ENCODE measurements at places on chromosomes 3 and 15.

DNA sequence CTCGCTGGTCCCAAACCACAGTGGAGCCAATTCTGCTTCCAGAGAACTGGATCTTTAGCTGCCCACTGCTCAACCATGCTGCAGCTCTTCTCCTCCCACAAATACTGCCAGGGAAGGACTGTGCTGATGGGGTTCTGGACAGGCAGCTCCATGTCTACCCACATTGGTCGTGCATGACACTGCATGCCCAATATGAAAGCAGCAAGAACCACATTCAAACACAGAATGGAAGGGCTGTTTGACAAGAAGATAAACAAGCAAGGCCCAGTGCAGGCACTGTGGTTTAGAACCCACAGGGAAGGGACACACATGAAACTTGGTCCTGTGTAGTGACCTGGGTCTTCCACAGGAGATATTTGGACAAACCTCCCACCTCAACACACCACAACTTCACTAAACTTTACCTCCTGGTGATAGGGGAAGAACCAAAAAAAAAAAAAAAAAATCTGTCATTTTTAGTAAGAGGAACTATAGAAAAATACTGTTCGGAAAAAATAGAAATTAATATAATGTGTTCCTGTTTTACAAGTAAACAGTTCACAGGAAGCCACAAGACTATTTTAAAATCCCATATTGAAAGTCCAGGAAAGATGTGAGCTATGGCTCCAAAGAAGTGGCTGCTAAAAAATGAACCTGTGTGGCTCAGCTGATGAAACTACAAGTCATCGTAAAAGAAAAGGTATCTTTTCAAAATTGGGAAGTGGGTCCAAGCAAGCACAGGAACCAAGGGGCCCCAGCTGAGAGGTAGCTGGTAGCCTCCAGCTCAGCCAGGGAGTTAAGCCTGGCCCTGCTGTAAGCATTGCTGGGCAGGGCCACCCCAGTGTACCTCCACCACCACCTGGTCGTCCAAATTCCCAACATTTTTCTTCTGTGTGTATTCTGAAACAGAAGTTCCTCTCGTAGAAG, 77.7 kb upstream of the ACAN start:
- no peak for DNase-seq

GRCh38 chr3:184884359-184885017, 72.5 kb downstream of the VPS8 start:
- no peak for DNase-seq

DNA sequence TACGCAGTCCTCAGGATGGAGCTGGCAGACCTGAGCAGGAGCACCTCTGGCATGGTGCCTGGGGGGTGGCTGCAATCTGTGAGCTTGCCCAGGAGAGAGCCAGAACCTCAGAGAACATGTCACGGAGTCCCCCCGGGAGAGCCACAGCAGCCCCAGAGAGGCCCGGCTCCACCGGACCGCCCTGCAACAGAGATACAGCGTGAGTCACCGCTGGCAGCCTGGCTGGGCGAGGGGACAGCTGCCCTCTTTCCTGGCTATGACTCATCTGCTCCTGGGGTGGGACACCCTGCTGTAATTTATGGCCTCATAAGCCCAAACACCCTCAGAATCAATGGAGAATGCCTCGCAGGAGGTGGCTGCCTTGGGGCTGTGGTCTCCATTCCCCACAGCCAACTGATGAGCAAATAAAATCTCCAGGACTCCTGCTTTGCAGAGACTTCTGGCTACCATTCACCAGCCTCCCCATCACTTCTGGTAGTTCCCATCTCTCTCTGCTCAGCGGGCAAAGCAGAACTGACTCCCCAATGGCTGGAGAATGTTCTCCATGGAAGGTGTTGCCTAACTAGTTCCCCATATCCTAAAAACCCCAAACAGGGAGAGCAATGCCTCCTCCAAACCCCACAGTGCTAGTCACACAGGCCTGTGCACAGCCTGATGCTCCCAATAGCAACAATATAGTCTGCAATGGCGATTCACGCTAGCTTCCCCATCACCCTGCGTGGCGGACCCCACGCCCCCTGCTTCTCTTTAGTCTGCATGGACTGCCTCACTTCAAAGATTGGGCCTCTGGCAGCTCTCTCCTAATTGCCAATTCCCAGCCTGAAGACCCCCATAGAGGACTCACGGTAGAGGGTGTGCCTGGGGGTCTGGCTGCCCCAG, 21.6 kb downstream of the ACSBG1 start:
- no peak for DNase-seq

DNA sequence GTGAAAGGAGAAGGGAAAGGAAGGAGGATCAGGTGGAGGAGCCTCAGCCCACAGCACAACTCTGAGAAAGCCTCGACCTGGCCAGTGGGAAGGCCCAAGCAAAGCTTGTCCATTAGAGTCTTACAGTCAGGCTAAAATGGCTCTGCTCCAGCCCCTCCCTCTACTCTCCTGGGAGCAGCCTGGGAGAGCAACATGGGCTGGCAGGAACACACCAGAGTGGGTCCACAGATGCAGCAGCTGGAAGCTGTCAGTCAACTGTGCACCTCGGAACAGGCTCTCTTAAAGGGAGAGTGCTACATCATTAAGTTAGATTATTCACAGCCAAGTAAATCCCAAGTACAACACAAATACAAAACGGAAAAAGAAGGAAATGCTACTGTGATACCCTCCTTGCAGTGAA, 98.0 kb upstream of the LIMD1 start:
- DNase-seq: no peak

GRCh38 chr15:62886431-62887071, 156.0 kb upstream of the TPM1 start:
- no peak for DNase-seq

- no peak for DNase-seq
Observed at GRCh38 chr15:57382215-57382614, 5.9 kb downstream of the CGNL1 start.

- no peak for DNase-seq
Observed at GRCh38 chr3:146308222-146308621, 57.3 kb upstream of the PLSCR4 start.

GRCh38 chr3:150409512-150410310, 1.6 kb downstream of the TSC22D2 start:
- no peak for DNase-seq

GRCh38 chr15:91113030-91113429, 13.0 kb downstream of the SV2B start:
- DNase-seq: no peak

DNA sequence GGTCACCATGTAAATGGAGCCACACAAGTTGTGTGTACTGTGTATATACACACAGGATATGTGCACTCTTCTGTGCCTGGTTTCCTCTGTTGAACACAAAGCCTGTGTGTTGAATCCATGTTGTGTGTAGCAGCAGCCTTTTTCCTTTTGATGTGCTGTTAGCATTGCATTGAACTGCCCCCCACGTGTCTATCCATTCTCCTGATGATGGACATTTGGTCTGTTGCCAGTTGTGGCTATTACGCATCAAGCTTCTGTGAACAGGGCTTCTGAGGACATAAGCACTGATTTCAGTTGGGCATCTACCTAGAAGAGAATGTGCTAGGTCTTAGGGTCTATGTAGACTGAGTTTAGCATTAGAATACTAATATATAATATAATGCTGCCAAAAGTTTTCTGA, 77.4 kb downstream of the LSM3 start:
- DNase-seq: no peak

- DNase-seq: no peak
Observed at GRCh38 chr3:47722859-47723258, 58.8 kb downstream of the SMARCC1 start.

GRCh38 chr15:41656188-41656587, 4.0 kb upstream of the MGA start:
- no peak for DNase-seq

DNA sequence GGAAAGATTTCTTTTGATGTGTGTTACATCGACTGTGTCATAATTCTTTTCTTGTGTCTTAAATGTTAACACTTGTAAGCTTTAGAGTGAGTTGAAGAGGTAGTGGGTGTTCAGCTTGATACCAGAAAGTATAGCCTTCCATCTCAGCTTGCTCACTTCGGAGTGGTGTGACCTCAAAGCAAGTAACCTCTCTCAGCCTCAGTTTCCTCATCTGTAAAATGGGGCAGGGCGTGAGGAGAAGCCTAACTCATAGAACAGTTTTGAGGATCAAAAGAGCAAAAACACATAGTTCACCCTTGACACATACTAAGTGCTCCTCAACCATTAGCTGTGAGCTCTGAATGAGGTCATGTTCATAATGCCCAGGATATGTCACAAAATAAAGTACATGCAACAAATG, 434.8 kb upstream of the PROK2 start:
- DNase-seq: no peak

DNA sequence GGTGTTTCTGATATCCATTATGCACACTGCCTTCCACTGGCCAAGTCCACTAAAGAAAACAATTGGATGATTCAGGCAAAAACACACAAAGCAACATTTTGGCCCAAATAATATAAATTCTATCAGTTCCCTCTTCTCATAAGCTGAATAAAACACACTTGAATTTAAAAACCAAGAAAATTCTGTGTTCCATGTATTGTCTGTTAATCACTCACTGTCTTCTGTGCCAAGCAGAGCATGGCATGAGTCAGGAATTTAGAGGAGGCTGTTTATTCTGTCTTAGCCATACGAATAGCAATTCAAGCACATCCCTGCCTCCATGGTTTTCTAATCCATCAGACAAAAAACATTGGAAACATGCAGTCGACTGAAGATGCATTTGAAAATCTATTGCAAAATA, 215.6 kb upstream of the UMPS start:
- DNase-seq: no peak

- no peak for DNase-seq
Observed at GRCh38 chr3:57559526-57559925, 3.5 kb downstream of the PDE12 start.

DNA sequence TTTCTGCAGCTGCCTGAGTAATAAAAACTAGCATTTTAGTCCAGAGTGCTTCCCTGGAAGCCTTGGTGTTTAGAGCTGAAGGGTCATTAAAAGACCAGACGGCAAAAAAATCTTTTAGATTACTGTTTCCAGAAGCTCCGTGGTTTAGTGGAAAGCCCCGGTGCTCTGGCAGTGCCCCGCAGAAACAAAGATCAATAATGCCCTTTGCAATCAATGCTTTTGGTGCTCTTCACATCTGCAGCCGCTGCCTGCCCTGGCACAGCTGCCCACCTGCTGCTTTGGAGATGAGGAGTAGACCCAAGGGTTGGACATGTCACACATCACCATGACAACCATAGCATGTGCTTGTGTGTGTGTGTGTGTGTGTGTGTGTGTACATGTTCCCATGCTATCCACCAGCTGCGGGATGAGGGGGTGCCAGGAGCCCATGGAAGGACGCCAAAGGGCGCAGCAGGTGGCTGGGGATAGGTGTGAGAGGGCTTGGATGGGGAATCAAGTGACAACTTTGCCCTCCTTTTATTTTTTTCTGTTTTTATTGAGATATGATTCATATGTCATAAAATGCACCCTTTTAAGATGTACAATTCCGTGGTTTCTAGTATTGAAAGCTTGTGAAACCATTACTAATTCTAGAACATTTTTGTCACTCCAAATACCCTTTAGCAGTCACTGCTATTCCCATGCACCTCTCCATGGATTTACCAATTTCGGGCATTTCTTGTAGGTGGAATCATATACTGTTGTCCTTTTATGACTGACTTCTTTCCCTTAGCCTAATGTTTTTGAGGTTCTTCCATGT, 75.7 kb upstream of the KLHL25 start:
- DNase-seq: no peak

- DNase-seq: no peak
Observed at GRCh38 chr15:41292521-41292920, 39.9 kb downstream of the OIP5 start.

- DNase-seq: no peak
Observed at GRCh38 chr3:62665627-62666437, 209.4 kb downstream of the CADPS start.

DNA sequence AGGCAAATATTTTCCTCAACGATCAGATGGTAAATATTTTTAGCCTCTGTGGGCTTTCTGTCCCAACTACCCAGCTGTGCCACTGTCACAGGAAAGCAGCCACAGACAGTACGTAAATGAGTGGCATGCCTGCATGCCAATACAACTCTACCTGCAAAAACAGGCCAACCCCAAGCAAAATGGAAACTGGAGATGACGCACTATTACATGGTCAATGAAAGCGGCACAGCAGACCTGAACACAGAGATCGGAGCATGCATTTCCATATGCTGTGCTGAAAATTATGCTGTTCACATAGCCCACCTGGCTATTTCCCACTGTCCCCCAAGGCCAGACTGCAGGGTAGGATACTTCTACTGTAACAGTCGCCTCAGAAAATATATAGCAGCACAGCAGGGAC, 57.8 kb downstream of the HERC2 start:
- DNase-seq: no peak

DNA sequence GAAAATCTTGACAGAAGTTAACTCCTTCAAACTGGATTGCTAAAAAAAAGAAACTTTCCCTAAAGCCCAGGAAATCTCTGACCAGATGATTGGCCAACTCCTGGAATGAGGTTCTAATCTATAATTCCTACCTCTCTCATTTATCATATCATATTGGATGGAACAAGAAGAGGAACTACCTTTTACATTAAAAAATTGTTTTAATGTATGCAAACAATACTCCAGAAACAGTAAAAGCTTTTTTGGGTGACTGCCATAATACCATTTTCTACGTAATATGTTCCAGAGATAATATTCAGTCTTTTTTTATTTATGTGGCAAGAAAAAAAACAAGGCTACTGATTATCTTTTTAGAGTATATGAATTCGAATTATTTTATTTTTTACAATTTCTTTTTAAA, 204.4 kb downstream of the TUSC7 start:
- no peak for DNase-seq

GRCh38 chr3:23859012-23859743, 53.4 kb downstream of the UBE2E1 start:
- no peak for DNase-seq

- no peak for DNase-seq
Observed at GRCh38 chr3:157091083-157091833, 68.7 kb downstream of the CCNL1 start.

GRCh38 chr15:70835415-70835814, 18.5 kb downstream of the LARP6 start:
- DNase-seq: no peak

GRCh38 chr15:58224068-58224467, 85.9 kb downstream of the AQP9 start:
- DNase-seq: no peak

GRCh38 chr3:64160000-64160695, 65.1 kb downstream of the PRICKLE2 start:
- no peak for DNase-seq

DNA sequence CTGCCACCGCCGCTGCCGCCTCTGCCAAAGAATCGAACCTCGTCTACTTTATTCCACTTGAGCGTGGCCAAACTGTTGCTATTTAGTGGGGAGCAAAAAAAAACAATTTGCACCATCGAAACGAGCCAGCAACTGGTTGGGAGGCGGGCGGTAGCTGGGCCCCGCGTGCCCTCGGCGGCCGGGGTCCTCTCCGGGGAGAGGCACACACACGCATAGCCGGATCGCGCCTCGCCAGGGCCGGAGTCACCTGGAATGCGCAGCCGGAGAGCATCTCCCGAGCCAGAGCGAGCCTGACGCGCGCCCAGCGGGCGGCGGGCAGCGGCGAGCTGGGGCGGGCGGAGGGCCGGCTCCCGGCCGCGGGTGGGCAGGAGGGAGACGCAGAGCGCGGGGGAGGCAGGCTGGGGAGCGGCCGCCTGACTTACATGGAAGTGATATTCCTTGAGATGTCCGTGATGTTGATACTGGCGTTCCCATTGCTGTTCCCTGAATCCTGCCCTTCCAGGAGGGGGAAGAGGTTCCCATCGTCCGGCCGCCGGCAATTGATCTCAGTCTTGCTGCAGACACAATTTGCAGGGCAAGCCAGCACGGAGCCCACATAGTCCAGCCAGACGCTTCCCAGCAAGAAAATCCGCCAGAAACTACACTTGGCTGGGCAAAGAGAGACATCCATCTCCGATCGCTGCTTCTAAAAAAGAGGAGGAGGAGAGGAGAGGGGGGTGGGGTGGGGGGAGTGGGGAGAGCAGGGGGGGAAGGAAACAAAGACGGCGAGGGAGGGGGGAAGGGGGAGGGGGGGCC, 858 bp downstream of the NTRK3 start:
- DNase-seq: no peak

All from epithelial cell of proximal tubule (primary cell).